GM10248 (cell line): ENCODE measurements at places on chromosomes 12 and 14.

- no peak for DNase-seq
Observed at GRCh38 chr14:26486922-26487321, 110.9 kb downstream of the NOVA1 start.

DNA sequence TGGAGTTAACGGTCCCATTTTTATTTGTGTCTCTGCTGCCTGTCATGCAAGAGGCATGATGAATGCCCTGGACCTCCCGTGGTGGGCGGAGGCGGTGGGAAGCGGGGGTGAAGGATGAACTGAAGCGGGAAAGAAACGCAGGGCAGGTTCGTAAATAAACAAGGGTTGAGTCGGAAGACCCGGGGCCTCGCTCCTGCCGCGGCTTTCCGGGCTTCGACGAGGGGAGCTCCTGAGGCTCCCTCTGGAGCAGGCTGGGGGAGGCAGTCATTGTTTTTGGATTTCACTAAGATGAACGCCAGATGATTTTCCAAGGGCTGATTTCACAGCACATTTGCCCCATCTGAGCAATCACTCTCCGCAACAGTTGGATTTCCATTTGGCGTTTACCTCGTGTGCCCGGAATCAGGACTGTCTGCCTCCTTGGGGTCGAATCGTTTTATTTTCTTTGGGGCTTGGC is 130.2 kb downstream of the SLC38A6 start:
- no peak for DNase-seq

GRCh38 chr12:92726850-92727249 is 24.1 kb downstream of the PLEKHG7 start:
- DNase-seq = no peak

- no peak for DNase-seq
Observed at GRCh38 chr12:131471271-131471905, 239.5 kb upstream of the SFSWAP start.

DNA sequence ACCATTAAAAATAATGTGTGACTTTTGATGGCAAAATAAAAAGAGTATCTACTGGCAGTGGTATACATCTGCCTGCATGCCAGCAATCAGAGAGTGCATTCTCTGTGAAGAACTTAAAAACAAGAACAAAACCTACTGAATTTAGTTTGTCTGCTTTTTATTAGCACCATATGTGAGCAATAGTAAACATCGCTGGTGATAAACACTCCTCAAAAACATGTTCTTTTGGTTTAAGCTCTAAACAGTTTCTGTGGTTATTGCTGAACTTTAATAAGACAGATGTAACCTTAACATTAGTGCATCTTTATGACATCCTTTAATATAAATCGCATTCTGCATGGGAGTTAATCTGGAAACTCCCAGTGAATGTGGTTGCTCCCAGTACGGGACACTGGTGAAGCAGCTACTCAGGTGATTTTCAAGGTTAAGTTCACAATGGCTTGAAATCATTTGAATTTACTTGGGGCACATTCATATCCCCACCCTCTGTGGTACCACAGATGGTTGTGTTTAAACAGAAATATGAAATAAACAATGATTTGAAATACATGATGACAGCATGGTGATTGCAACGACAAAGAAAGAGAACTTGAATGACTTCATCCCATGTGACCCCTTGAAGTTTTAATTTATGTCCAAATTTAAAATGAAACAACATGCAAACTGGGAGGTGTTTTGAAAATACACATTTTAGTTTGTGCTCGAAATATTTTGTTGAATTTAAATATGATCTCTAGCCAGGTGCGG is 285.9 kb downstream of the FOXN3 start:
- DNase-seq = no peak

DNA sequence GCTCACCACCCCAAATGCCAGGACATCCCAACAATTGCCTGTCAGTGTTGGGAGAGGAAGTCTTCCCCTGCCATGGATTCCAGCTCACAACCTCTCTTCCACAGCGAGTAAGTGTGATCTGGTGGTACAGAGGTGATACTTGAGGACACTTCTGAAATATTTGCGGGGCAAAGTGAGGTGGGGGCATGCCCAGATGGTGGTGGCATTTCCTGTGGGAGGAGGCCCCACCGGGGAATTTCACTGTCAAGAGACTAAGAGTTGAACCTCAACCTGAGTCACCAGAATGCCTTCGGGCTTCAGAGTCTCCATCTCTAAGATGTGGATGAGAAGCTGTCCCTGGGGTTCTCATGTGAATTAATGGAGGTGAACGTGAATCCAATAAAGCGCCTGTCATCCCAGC is 122.3 kb upstream of the RFLNA start:
- no peak for DNase-seq

DNA sequence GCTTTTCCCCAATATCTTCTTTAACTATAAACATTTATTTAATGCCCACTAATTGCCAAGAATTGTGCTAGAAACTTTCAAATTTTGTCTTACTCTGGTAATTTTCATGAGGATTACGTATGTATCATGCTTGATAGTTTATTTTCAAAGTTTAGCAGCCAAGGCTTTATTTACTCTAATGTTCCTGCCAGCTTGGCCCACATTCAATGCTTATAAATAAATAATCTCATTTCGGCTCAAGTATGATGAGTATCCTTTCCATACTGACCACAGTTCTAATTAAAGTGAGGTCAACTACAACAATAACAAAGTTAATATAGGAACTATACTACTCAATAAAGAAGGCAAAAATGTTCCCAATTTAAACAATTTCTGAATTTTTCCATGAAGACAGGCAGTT is 259.2 kb downstream of the MED13L start:
- DNase-seq = no peak

DNA sequence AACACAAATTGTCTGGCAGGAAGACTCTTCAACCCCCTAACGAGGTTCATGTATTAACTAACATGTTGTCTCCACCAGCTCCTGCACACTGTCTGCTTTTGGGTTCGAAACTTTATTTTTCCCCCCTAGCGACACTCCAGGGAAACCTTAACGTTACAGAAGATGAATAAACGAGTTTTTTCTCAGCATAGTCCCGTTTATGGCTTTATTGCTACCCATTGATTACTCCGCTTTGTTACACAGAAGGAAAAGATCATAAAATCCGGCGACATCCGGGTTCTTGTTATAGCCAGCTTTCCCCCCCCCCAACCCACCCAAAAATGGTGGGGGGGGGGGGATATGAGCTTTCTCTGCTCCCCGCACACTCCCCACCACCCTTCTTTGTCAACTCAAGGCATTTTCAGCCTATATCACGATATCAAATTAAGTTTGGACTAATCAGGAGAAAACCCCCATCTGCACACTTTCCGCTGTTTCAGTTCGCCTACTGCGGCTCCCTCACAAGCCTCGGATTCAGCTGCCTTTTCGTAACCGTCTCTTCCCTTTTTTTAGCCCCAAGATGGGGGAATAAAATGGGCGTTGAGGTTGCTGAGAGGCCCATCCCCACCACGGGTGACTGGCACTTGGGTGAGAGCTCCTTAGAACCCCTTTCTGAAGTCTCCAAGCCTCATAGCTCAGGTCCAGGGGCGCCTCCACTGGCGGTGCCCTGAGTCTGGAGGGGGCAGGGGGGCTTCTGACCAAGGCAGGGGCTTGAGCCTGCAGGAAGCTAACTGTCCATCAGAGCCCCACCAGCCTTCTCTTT is 1.4 kb upstream of the HOXC6 start:
- DNase-seq = no peak

GRCh38 chr14:76937181-76938091 is 91.1 kb downstream of the IRF2BPL start:
- DNase-seq = no peak

- no peak for DNase-seq
Observed at GRCh38 chr12:28367326-28367725, 177.1 kb downstream of the CCDC91 start.

- peak; percentile 70 for DNase-seq
Observed at GRCh38 chr14:30855345-30856037, 18.9 kb upstream of the COCH start.

DNA sequence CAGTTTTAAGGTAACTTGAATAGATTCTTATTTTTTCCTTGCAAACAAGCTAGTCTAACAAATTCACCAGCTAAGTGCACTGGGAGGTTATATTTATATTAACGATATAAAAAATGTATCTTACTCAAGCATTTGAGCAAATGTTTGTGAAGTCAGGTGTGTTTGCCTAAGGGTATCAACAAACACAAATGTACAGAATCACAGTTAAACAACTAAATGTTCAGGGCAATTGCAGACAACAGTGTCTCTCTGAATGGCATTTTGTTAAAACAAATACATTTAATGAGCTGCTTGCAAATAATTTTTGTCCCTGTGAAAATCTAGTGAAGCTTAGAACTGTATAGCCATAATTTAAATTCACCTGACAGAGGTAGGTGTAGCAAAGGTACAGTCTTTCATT is 28.2 kb upstream of the FLRT2 start:
- no peak for DNase-seq

DNA sequence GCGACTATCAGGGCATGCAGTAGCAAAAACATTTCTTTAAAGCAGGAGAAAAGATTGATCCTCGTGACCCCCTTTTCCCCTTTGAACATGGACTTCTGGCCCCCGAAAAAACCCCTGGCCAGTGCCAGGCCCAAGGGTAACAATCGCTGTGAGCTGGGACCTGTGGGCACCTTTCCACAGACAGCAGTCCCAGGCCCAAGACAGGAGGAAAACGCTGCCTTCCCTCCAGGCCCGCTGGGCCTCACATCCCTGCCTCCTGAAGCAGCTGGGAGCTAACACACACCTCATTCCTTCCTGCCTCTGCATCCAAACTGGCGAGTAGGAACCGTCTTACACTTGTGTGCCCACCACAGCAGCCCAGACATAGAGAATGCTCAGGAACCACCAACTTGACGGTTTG is 1.2 kb downstream of the VWF start:
- no peak for DNase-seq

DNA sequence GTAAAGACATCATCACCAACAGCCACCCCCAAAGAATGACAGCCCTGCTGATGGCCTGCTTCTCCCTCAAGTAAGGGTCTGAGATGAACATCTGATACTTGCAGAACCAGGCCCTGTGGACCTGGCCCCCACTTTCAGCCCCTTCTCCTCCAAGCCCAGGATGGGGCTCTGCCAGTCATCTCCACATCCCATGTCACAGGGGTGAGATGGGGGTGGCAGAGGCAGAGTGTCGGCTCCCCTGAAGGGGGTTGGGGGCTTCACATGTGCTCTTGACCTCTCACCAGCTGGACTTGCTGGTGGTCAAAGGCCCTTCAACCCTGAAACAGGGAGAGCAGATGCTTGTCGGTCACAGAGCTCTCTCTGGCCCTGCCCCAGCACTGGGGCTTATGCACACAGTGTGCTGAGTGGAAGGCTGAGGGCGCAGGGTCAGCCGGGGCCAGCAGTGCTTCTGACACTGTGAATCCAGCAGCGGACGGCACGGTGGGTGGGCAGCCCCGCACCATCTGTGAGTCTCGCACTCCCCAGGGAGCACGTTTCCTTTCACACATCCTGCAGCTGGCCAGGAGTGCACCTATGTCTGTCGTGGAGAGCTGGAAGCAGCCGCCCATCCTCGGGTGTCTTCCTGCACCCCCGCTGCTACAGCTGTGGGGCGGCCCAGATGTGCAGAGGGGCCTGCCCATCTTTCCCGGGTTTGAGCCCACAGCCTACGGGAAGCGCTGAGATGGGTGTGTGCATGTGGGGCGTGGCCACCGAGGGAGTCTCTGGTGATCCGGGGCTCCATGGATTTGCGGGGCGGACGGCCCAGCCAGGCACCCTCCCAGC is 94.3 kb downstream of the ADGRD1 start:
- no peak for DNase-seq

DNA sequence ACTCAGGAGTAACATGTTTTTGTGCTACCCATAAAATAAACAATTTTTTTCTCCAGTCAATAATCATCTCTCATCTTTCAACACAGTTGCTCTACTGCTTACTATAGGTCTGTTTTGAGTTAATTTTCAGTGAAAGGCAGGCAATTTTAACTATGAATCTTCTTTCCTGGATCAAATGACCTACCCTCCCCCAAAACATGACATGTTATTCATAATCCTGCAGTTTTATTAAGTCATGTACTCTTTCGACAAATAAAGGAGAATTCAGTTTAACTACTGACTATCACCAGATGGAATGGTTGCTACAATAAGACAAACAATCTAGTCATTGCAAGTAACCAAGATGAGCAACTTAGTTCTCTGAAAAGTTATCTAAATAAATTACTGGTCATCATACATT is 106.0 kb upstream of the FAR2 start:
- DNase-seq = no peak

DNA sequence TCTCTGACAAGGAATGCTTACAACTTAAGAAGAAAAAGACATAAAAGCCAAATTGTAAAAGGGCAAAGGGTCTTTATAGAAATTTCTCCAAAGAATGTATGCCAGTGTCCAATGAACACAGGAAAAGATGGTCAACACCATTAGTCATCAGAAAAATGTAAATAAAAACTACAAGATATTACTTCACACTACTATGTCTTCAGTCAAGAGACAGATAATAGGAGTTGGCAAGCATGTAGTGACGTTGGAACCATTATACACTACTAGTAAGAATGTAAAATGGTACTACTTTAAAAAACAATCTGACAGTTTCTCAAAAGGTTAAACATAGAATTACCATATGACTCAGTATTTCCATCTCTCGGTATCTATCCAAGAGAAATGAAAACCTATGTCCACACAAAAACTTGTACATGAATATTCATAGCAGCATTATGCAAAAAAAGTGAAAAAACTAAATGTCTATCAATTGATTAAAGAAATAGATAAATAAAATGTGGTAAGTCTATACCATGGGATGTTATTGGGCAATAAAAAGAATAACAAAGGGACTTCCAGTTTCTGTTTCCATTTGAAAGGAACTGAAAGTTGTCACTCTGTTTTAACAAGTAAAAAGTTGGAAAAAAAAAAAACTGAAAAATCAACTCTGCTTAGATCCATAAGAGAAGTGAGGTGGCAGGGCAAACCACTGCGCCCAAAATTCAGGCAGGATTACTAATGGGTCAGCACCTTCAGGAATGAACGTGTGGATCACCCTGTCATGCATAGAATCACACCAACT is 69.8 kb downstream of the ALG10B start:
- DNase-seq = no peak

GRCh38 chr12:49893753-49894750 is 9.6 kb downstream of the FAIM2 start:
- DNase-seq = no peak

- peak; percentile 53 for DNase-seq
Observed at GRCh38 chr12:110577864-110578693, 5.0 kb downstream of the PPTC7 start.
